Stimulated activated CD8-positive, alpha-beta memory T cell treated with anti-CD3 and anti-CD28 coated beads, Interleukin-2, amount 100 ng/mL, for 1 hour (primary cell): ENCODE measurements at places on chromosomes 7 and 10.

- no peak for DNase-seq
These were observed 90.7 kb downstream of the DGKI start for GRCh38 chr7:137755846-137756651.

DNA sequence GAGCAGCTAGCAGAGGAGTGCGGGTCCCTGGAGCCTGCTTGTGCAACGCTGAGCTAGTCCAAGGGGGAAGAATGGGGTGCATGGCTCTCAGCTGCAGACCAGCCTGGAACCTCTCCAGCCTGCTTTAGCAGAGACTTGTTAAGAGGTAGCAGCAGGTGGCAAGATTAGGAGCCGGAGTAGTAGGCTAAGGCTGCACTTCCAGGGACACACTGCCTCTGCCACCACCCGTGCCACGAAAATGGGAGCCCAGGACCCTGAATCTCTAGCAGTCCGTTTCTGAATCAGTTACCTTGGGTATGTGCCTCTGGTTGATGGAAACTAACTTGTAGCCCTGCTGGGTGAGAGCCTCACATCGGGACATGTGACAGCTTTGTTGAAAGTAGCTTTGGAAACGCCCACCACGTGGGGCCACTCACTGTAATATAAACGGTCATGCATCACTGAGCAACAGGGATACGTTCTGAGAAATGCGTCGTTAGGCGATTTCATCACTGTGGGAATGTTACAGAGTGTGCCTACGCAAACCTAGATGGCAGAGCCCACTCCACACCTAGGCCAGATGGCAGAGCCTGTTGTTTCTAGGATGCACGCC, 25.9 kb downstream of the HTRA1 start:
- no peak for DNase-seq

- DNase-seq, result no peak
These were observed 217.6 kb downstream of the MLLT10 start for GRCh38 chr10:21751341-21752310.

DNA sequence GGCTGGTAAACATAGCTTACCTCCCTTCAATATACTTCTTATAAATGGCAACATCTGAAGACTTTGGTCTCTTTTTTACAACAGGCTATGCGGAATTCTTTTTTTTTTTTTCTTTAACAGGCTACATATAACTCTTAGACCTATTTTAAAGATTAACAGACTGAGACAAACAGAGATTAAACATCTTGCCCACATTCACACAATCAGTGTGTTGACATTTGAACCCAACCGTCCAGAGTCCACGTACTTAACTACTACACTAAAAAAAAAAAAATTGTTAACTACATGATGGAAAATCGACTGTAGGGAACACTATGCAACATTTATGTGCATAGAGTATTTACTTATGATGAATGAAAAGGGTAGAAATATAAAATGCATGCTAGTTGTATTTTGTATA, 298.5 kb downstream of the ELMO1 start:
- no peak for DNase-seq

DNA sequence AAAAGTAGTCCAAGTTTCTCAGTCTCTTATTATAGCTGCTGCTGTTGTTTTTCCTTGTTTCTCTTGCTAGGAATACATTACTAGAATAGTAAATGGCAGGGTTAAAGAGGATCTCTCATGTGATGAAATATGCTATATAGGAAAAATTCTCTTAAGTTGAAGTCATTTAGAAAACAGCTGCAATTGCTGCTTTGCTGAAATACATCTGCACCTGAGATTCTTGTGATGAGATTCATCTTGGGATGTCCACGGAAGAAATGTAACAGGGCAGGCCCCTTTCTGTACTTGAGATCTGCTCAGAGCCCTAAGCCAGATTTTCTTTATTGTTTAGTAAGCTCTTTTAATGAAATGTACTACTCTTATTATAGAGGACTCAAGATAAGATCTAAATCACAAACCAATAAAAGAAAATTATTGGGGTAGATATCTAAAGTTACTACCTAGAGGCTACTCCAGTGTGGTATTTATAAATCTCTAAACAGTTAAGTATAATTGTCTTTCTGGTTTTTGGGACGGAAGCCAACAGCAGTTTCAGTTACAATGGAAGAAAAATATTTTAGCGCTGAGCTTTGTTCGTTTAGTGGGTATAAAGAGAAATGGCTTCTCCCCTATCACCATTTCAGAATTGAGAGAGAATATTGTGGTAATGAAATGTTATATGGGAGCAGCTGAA, 701.5 kb downstream of the KCNMA1 start:
- DNase-seq, result no peak

GRCh38 chr10:110539091-110539490, 28.4 kb upstream of the SMC3 start:
- DNase-seq, result no peak

GRCh38 chr10:61840403-61840802, 61.1 kb upstream of the ARID5B start:
- DNase-seq, result no peak

GRCh38 chr7:32507414-32507813, 12.1 kb downstream of the AVL9 start:
- no peak for DNase-seq

- no peak for DNase-seq
These were observed 472 bp downstream of the SFRP4 start for GRCh38 chr7:37916017-37916672.

DNA sequence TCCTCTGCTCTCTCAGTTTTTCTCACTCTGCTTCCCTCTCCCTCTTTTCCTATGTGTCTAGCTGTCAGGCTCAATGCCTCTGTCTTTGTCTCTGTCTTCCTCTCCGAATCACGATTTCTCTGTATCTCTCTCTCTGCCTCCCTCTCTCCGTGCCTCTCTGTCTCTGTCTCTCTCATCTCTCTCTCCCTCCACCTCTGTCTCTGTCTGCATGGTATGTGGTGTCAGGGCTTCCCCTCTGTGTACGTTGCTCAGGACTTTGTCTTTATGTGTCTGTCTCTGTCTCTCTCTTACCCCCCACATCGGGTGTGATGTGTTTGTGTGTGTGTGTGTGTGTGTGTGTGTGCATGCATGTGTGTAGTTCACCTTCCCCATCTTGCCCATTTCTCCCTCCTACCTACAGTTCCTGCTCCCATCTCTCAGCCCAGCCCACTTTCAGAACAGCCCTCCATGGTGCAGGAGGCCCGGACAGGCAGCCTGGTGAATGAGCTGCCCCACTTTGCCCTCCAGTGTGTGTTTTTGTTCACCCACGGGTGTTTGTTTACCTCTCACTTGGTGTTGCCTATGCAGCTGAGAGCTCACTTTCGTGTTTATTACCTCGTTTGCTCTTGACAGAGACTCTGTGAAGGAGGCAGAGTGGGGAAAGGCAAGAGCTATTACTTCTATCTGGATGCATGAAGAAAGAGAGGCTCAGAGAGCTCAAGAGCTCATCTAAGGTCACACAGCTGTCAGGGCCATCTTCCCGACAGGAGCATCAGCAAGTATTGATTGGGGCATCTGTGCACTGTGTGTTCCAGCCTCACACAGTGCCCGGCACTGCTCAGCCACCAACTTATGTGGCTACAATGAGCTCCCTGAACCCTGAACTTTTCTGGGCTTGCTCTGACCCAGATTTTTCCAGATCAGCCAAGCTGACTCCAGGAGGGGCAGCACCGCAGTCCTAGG, 163.5 kb upstream of the ZMIZ1 start:
- DNase-seq, result no peak

DNA sequence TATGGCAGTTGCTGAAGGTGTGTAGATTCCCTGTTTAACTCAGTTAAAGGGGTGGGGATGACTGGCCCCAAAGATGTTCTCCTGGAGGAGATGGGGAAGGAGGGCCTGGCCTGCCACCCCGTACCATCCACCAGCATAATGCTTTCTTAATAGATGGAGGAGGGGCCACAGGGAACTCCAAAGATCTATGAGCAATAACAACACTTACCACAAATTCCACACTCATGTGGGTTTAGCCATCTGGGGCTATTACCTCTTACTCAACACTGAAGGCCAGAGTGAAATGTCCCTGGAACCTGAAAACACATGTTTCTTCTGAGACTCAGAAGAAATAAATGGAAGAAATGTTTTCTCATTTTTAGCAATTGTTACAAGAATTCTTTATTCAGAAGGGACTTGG, 259.0 kb downstream of the CXCL12 start:
- no peak for DNase-seq

- no peak for DNase-seq
These were observed 70.0 kb downstream of the CRTAC1 start for GRCh38 chr10:97960269-97961056.

DNA sequence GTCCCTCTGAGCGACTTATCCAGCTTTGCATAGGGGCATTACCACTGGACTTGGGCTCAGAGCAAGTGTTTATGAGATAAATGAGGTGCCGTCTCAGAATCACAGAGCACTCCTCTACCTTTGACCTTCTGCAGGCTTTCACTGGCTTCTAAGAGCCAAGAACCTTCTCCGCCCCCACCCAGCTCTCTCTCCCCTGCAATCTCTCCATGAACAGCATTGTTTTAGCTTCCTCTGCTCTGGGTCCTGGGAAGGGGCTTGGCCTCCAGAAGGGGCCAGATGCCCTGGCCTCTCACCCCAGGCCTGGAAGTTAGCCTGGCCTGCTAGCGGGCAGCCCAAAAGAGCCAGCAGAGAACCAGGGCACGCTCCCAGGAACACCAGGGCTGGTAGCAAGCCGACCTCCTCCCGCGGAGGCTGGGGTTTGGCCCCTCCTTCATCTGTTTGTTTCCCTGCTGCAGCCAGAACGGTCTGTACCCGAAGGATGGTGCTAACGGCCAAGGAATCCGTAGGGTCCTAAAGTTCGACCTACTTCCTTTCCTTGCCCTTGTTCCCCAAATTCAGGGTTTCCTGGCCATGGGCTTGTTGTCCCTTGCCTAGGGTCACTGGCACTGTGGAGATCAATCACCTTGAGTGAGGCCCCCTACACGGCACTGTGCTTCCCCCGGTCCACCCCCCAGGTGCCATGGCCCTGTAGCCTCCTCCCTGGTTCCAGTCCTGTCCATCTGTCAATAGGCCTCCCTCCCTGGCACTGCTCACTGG, 18.7 kb upstream of the DDIT4 start:
- DNase-seq, result no peak

GRCh38 chr10:117615649-117616048, 73.1 kb downstream of the EMX2 start:
- no peak for DNase-seq

GRCh38 chr7:96304573-96304972, 17.3 kb downstream of the SLC25A13 start:
- DNase-seq, result no peak

DNA sequence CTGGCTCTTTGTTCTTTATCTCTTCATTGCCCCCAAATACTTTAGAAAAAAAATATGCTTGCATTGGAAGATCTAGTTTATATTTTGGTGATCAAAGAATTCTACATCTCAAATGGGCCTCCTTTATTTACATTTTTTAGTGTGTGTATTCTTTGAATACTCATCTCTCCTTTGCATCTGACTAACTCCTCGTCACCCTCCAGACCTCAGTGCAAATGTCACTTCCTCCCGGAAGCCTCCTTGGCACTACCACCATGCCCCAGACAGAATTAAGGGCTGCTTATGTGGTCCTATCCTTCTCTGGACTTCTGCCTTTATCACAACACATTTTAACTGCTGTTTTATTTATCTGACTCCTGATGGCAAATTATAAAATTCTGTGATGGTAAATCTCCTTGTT, 52.0 kb upstream of the PPP1R3C start:
- DNase-seq, result no peak

DNA sequence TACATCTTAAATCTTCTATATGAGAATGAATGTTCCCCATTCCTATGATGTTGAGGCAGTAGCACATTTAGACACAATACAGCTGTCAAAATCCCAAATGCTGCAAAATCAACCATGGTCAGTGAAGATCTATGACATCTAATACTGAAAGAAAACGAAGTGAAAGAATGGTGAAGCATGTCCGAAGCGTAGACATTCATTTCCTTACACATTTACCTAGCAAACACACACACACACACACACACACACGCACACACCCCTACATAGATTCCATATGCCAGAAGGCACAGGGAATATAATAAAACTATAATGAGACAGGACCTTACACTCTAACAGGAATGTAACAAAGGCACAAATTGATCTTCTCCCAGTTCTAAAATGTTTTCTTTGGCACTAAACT, 32.5 kb downstream of the CCDC6 start:
- no peak for DNase-seq

DNA sequence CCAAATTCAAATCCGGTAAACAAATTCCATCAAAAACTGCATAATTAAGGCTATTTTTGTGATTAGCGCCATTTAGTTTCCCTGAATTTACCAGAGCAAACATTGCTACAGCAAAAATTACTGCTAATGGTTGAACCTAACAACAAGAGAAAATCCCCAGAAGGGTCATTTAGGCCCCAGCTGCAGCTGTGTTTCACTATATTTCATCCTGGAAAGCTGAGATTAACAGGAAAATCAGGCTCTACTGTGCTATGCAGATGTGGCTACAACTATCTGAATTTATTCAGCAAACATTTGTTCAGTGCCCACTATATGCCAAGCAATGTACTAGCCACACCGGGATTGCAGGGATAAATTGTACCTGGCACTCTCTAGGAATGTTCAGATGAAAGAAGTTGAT, 104.0 kb downstream of the PON1 start:
- DNase-seq, result no peak

GRCh38 chr10:75303045-75303777, 67.5 kb upstream of the COMTD1 start:
- DNase-seq, result no peak

DNA sequence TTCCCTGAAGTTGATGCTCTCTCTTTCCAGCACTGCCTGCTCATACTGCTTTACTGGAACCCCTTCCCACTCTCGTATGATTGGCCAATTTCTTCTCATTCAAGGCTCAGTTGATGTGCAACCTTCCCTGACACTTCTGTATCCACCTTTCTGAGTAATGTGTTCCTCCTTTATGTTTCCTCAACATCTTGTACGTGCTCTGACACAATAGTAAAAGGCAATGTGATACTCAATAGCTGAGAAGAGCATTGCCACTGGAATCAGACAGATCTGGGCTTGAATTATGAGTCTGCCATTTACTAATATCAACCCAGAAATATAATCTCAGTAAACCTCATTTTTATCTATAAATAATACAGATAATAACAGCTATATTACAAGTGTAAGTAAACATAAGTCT, 34.7 kb downstream of the ARL4A start:
- DNase-seq, result no peak

GRCh38 chr7:54783952-54784351, 24.9 kb upstream of the SEC61G start:
- no peak for DNase-seq

GRCh38 chr10:1559311-1559710, 178.0 kb downstream of the ADARB2 start:
- no peak for DNase-seq
